Hematopoietic multipotent progenitor cell treated with erythropoietin and hydrocortisone succinate and interleukin-3 and kit ligand, for 8 days (in vitro differentiated cells): ENCODE measurements at places on chromosomes 12 and 14.
A peak's percentile ranks its signal among the peaks of the same experiment; 100 is the strongest.

- no peak for DNase-seq
Observed at GRCh38 chr12:109230193-109230592, 78.9 kb downstream of the FOXN4 start.

GRCh38 chr12:123075646-123076171, 75.2 kb downstream of the PITPNM2 start:
- no peak for DNase-seq

DNA sequence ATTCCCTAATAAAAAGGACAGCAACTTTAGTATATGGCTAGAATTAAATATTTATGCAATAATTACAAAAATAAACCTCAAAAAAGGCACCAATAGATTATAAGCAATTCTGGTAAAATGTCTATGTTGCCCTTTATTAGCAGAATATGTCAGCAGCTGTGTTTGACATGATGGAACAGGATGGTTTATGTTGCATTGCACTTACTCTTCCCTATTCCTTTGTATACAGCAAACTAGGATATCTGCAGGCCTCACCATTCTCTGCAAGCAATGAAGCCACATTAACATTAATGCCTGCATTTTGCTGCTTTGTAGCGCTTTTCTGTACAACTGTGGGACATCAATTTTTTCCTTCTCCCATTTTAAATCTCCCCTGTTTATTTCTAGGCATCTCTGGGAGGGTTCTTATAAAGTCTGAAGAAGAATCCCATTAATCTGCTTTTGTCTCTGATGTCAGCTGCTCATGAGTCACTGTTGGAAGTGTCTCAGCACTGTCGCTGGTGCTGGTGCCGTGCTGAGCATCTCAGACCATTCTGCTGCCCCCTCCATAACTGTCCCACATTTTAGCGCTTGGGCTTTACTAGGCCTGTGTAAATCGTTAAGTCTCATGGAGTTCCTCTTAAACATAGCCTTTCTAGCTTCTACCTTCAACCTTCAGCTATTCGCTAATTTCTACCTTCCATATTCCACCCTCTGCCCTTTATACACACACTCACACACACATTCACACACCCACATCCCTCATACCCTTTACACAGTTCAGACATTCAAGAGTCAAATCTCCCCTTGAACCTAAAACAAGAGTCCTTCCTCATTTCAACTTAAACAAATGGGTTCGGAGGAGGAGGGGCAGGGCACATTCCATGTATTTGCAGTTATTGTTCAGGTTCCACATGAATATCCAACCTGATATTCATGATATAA, 64.4 kb upstream of the TRHDE start:
- DNase-seq, result no peak

DNA sequence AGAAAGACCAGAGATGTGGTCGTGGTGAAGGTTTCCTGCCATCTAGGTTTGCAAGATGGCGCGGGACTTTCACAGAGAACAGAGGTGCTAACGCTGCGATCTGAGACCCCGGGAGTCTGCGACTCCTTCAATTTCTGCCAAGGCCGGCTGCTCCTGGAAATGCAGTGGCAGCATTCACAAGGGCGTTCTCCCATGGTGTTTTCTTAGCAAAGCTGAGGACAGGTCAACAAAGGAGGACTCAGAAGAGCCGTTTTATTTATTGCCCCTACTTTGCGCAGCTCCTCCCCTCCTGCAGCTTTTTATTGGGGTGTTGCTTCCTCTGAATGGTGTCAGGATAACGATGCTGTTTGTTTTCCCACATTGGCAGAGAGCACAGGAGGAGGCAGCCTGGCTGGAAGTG, 86.3 kb downstream of the TMEM132C start:
- DNase-seq, result no peak

- DNase-seq, result peak; percentile 98
Observed at GRCh38 chr12:92403210-92404175, 257.8 kb upstream of the BTG1 start.

DNA sequence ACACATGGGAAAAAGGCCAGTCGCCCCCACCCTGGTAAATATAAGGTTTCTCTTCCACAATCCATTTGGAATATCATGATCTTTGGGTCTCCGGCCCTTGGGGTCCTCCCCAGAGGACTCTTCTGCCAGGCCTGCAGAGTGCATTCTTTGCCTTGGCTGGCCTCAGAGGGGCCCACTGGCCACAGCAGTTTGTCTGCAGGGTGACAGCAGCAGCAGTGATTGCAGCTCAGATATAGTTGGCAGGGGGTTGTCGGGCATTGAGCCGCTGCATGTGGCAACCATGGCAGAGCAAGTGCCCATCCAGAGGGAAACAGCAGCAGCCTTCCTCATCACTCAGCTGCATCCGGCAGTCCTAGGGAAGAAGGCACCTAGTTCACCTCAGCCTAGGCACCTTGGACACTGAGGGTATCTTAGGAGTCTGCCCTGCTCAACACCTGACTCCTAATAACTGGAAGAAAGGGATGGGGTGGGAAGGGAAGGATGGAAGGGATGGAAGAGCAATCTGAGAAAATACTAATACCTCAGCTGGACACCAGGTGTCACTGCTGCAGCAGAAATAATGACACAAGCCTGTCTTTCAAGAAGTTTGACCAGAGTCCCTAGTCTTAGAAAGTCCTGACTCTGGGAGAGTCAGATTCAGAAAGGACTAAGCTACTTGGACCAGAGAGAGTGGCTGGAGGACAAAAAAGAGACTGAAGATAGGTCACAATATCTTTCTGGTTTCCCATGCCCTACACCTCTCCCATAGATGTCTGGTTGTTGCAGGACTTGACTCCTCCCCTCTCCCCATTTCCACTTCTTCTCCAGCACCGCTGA, 8.9 kb downstream of the AJUBA start:
- peak; percentile 62 for DNase-seq

GRCh38 chr12:21144309-21144708, 13.3 kb downstream of the SLCO1B1 start:
- DNase-seq, result no peak

GRCh38 chr14:29668201-29668600, 259.4 kb downstream of the PRKD1 start:
- no peak for DNase-seq

GRCh38 chr12:116804051-116804450, 65.9 kb downstream of the RNFT2 start:
- DNase-seq, result no peak

DNA sequence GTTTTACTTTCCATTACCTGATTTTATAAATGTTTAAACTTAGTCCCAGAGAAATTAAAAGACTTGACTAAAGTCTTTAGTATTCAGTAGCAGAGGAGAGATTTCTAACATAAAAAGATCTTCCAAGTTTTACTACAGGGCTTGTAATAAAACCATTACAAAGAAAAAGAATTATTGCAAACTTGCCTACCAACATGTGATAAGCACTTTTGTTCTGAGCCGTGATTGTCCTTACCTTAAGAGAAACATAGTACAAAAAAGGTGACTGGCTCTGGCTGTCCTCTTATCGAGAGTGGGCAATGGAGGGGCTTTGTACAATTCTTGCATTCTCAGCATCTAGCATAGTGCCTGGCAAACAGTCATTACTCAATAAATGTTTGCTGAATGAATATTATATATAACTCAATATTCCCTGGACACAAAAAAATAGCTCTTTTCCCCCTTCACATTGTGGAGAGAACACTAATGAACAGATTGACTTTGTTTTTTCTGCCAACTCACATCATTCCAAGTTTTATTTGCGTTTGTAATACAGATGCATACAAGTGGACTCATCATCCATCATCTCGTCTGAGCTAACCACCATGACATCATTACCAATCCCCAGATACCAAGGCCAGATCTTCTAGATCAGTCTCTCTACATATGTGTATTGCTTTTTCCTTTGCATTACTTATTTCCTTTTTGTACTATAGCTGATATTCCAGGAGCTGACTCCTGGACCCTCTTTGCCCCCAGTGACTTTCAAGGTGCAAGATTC, 192.8 kb upstream of the EEA1 start:
- no peak for DNase-seq

DNA sequence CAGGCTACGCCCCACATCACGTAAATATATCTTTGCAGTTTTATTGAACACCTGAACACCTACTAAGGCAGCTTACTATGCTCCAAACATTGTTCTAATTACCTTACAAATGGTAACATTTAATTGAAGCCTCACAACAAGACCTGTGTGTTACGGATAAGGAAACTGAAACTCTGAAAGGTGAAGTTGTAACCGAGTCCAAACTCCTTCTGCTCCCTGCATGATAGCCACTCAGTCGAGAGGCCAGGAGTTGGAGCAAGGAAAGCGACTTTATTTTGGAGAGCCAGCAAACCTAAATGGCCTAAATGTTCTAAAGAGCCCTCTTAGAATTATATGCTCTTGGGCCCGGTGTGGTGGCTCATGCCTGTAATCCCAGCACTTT, 12.6 kb upstream of the TRPV4 start:
- DNase-seq, result no peak

- no peak for DNase-seq
Observed at GRCh38 chr12:41277946-41278267, 89.8 kb downstream of the PDZRN4 start.

DNA sequence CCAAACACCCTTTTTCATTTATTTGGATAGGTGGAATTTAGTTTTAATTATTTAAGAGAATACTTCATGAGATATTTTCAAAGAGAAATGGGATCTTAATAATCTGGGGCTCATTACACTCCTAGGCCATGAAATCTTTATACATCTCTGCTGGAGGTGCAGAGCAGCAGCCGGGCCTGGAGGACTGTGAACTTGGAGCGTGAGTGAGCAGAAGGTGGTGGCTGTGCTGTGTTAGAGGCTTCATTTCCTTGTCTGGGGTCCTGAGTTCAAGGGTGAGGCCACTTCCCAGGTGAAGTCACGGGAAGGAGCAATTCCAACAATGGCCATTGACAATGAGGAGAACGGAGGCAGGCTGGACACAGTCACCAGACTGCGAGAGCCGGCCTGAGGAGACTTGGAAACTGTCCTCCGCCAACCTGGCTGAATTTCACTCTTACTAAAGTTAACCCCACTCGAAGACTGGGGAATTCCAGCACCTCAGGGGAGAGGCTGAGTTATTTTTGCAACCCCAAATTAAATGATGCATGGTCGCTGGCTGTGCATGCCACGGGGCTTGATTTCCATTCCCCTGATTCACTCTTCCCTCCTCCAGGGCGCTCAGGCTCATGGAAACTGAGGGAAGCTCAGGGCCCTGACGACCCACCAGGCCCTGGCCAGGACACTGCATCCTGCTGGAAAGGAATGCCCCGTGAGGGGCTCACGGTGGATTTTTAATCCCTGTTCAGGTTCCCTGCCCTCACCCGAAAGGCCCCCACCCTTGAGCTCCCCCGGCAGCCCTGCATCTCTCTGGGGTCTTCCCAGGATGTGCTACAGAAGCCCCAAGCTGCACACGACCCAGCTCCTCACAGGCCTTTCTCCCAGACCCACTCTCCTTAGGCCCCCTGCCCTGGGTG, 22.6 kb upstream of the TRAF3 start:
- DNase-seq, result no peak

- DNase-seq, result no peak
Observed at GRCh38 chr14:41378526-41378925, 228.2 kb upstream of the LRFN5 start.

DNA sequence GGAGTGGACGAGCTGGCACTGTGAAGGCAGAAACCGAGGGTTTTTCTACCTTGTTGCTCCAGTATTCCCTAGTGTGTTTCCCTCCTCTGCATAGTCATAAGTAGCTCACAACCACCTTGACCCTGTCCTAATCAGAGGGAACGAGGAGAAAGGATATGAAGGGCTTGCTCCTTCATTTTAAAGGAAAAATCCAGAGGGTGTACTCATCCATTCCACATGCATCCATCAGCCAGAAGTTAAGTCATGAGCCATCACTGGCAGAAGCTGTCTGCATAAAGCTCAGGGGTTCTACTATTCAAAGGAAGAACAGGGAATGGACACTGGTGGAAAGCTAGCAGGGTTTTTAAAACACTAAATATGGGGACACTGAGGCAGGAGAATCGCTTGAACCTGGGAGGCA, 84.3 kb upstream of the FOXN3 start:
- DNase-seq, result no peak
